NCI-H524 (cell line): ENCODE measurements at places on chromosomes 12 and 14.

DNA sequence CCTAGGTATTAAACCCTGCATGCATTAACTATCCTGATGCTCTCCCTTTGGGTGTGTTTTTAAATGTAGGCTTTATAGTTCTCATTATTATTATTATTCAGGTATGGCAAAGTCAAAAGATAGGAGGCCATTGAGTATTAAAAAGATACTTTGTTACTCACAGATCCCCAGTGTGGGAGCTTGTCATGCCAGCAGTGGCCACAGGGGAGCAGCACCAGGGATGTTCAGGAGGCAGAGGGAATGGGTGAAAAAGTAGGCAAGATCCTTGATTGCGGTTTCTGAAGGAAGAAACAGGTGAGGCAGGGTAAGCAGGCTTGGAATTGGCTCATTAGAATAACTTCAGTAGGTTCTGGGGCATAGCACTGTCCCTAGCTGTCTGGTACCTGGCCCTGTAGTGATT is 382.2 kb downstream of the MED13L start:
- DNase-seq: no peak

GRCh38 chr14:29897181-29897580 is 30.5 kb downstream of the PRKD1 start:
- DNase-seq: no peak

DNA sequence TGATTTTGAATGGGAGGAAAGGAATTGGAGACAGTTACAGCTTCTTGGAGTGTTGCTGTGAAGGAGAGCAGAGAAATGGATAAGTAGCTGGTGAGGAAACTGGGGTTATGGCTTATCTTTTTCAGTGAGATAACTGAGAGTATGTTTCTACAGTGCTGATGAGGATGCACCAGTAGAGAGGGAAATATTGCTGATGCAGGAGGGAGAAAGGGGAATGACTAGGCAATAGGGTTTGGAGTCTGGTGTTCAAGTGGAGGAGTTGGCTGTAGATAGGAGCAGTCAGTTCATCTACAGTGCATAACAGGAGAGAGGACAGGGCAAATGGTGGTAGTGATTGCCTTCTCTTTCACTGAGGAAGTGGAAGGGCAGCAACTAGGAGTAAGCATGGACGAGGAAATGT is 33.0 kb downstream of the SPATS2 start:
- DNase-seq: no peak

GRCh38 chr14:50237427-50237826 is 6.0 kb upstream of the SOS2 start:
- no peak for DNase-seq

DNA sequence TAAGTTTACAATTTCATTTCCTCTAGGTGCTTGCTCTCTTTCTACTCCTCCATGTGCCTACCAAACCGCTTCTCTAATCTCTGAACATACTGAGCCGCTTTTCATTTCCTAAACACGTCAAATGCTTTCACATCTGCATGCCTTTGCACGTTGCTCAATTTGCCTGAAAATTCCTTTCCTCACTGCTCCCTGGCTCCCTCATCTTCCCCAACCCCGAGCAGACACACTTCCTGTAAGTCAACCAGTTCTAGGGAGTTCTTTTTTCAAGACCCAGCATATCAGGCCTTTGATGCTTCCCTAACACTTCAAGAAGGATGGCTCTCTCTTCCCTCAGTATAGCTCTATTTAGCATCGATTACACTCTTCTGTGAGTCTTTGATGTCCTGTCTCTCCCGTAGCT is 50.3 kb downstream of the LMO3 start:
- no peak for DNase-seq

GRCh38 chr14:94388027-94388383 is 397 bp downstream of the SERPINA1 start:
- DNase-seq: no peak

DNA sequence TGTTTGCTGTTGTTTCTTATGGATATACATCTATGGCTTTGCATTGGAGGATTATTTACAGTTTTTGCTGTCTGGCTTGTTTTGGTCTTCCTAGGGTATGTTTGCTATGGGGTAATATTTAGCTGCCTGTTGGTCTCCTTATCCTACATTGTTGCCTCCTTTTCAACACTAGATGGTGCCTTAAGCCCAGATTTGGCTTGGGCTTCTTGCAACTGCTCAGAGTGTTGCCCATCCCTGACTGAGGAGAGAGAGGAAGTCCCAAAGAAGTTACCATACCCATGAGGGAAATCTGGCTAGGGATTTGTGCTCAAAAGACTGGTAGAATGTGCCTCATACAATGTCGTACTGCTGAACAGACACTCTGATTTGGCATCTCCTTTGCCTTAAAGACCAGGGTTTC is 94.6 kb upstream of the MUCL1 start:
- DNase-seq: peak; percentile 43

DNA sequence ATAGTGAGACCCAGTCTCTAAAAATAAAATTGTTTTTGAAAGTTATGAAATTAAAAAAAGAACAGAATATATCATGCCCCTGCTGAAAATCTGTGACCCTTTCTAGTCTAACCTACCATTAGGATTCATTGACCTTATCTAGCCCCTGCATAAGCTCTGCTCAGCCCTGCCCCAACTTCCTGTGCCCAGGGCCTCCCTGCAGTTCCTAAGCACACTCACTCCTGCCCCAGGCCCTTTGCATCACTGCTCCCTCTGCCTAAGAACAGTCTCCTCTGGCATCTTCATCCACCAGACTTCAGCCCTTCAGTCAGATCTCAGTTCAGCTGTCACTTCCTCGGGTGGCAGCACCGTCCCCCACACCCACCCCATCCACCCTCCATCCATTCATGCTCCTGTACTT is 55.4 kb downstream of the SCARB1 start:
- DNase-seq: no peak

DNA sequence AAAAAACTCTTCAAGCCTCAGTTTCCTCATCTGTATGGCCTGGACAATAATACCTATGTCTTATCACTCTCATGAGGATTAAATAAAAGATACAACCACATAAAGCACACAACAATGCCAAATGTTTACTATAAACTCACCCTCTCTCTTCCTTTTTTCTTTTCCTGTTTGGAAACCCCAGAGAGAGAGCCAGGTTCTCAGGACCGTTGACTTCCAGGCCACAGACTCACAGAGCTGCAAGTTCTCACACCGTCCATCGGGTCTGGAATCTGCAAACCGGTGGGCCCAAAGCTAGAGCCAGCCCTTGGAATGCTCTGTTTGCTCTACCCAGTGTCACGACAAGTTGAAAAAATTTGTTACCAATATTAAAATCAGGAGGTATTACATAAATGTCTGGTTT is 4.6 kb upstream of the CD4 start:
- no peak for DNase-seq

DNA sequence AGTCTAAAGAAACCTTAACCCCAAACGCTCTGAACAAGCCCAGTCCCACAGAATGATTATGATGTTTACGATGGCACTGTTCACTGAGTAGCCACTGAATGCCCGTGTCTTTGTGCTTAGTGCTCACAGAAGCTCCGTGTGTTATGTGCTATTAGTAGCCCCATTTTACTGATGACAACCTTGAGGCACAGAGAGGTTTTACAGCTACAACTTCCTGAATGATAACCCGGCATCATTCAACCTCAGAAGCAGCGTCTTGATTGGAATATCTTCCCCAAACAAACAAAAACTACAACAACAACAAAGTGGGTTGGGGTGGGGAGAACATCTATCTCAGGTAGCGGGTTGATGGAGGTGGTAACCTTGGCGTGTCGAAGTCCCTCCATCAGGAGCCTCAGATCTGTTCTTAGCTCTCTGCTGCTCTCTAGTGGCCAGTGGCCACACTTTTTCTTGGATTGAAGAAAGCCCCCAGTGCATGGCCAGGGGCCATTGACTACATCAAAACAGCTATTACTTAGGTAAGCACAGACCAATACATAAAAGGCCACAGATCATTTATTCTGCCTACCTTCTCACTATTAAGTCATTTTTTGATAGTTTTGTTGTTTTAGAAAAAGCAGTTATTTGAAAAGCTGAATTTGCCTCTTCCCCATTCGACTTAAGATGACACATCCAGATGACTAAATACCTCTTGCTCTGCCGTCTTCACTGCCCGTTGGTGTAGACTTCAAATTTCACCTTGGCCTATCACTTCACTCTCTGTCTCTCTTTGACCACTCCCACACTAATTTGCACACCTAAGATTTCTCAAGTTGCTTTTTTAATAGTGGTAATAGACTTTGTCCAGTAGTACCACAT is 376.9 kb downstream of the GALC start:
- DNase-seq: peak; percentile 93

GRCh38 chr12:76037130-76038103 is 5.8 kb upstream of the PHLDA1 start:
- DNase-seq: peak; percentile 78

DNA sequence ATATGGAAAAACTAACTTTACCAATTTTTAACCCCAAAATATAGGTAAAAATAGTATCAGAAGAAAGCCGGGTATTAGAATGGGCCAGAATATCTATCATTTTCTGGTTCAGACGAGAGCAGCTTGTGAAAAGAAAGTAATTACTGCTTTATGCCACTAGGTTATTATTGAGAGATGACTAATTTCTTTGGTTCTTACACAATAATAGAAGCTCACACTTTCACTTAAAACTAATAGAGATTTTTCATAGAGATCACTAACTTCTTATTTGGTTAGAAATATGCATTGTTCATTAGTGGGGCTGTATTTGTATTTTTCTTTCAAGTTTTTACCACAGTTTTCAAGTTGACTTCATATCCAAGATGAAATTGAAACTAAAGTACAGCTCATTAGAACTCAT is 1241.2 kb upstream of the FLRT2 start:
- no peak for DNase-seq

GRCh38 chr14:82710267-82710841 is 1176.7 kb upstream of the SEL1L start:
- DNase-seq: peak; percentile 60

- DNase-seq: no peak
Observed at GRCh38 chr12:122729583-122730214, 945 bp downstream of the HCAR1 start.

DNA sequence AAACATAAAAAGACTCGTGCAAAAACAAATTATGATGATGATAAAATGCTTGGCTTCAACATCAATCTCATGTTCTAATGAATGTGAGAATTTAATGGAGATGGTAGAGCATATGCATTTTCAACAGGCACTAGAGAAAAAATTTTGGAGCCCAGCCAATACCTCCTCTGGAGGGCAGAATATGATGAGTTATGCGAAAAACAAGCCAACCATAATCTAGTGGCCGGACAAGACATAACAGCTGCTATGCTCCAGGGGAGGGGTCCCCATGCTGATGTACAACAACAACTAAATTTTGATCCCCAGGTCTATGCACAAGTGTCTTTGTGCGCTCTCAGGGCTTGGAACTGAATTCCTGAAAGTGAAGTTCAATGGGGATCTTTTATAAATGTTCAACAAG is 1197.5 kb downstream of the LRFN5 start:
- peak; percentile 99 for DNase-seq

- DNase-seq: no peak
Observed at GRCh38 chr12:89468648-89469326, 55.8 kb downstream of the GALNT4 start.

- no peak for DNase-seq
Observed at GRCh38 chr12:54879579-54879978, 25.3 kb downstream of the MUCL1 start.
